Skin of body (tissue), 3 donors: ENCODE measurements at places on chromosomes 16 and 17. TPM values are rescaled to one million over a fixed set of nuclear protein-coding genes. Genes with fewer than 3 reads are reported as not detected.

GRCh38 chr17:12719948-12720347 lies 54.3 kb downstream of the MYOCD start:
- DNase-seq, result no peak

- DNase-seq, result no peak
Measured at GRCh38 chr17:40540448-40540847, 24.8 kb downstream of the CCR7 start.

Gene KRTAP2-3
- total RNA-seq, result 0.30 TPM

Gene HOXB5
- total RNA-seq, result 0.59 TPM

DNA sequence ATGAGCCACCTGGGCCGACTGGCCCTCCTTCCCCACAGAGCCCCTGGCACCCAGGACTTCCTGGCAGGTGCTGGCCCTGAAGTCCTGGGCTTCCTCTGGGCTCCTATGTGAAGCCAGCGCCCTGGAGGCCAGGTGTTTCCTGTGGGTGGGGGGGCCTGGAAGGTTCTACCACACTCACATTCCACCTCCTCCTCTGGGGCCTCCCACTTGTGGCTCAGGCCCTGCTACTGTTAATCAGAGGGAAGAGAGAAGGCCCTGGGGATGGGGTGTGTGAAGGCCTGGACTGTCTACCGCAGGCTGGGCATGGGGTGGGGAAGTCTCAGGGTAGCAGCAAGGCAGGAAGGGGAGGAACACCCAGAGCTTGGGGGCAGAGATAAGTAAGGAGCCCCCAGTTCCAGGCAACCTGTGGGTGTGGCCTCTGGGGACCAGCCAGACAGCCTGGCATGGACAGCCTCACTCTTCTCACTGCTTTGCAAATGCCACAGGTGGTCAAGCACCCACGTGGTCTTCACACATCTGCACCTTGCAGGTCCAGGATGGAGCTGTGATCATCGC lies 111.9 kb upstream of the TNRC6C start:
- DNase-seq, result no peak

Gene FA2H
- 5.9 TPM for total RNA-seq

DNA sequence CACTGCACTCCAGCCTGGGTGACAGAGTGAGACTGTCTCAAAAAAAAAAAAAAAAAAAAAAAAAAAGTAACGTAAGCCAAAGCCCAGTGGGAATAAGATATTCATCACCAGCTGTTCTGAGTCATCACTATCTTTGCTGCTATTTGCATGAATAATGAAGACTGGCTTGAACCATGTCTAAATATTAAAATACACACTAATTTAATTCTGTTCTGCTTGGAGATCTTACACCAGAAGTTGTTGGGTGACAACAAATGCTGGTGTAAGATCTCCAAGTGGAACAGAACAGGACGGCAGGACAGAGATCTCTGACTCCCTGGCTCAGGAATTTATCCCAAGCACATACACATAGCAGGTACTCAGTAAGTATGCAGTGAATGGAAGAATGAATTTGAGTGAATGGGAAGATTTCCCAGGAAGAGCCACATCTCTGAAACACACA lies 19.6 kb downstream of the DNAH17 start:
- no peak for DNase-seq

Gene NPIPB13
- 1.6 TPM for total RNA-seq

- DNase-seq, result no peak
Measured at GRCh38 chr17:45692661-45693060, 91.5 kb upstream of the CRHR1 start.

GRCh38 chr17:28402224-28402630 lies 3.8 kb downstream of the SLC46A1 start:
- no peak for DNase-seq

Gene MRPL45
- total RNA-seq, result 26.7 TPM

DNA sequence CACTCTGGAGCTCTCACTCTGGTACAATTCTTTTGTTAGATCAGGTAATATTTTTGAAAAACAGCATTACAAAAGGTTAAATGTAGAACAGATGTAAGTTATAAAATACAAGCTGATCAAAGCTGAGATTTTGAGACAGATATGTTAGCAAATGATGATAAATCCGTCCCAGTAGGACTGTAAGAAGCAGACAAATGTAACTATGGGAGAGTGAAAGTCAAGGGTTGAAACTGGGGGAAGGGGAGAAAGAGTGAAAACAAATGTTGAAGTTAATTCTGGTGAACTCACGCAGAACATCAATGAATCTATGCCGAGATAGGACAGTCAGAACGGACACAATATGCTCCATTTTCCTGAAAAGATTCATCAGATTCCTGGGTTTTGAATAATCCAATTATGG lies 298.9 kb upstream of the IRX5 start:
- DNase-seq, result no peak

Gene KRT12
- total RNA-seq, result 0.10 TPM

Gene RIPOR1
- total RNA-seq, result 19.1 TPM

Gene LGALS9B
- total RNA-seq, result 1.2 TPM

Gene HSPB9
- not detected for total RNA-seq

GRCh38 chr17:34979650-34980352 lies 511 bp upstream of the LIG3 start:
- no peak for DNase-seq

DNA sequence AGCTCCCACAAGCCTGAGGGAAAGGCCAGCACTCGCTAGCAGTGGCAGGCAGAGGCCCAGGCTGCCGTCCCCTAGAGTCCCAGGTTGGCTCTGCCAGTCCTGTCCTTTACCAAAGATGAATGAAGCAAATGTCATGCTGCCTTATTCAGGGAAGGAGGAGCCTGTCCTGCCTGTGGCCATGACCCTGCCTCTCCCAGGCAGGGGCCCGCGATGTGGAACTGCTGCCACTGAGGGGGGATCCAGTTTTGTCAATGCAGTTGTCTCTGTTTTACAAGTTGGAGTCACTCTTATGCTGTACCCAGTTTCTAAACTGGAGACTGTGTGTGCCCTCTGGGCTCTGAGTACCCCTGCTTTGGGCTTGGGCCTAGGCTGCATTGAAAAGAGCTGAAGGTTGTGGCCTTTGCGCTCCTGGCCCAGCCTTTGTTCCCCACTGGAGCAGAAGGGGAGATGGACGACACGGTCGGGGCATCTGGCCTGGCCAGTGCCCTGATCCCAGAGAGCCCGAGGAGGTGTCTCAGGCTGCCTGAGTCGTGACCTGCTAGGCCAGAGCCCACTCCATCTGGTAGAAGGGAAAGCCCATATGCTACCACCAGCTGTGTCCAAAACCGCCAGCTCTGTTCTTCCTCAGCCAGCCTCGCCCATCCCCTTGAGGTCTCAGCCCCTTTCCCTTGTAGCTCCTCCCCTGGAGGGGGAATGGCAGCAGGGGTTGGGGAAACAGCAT lies 5.5 kb downstream of the LIMD2 start:
- no peak for DNase-seq

DNA sequence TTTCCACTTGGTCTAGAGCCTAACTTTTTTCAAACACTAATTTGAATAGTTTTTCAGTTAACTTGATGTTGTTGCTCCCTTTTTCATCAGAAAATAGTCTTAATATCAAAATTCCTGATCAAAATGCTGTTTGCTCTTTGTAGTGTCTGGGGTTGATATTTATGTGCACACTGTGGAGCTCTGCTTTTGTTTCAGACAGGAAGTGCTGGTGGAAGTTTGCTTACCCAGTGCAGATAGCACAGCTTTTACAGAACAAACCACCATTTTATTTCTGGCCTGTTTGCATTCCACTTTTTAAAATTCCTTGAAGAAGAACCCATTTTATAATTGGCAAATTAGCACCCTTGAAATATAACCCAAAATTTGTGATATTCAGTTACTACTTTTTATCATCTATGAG lies 125.4 kb downstream of the MRTFB start:
- no peak for DNase-seq

- no peak for DNase-seq
Measured at GRCh38 chr17:77946900-77947645, 11.4 kb upstream of the TNRC6C start.

GRCh38 chr17:76562734-76563148 lies 22.9 kb downstream of the PRCD start:
- no peak for DNase-seq

DNA sequence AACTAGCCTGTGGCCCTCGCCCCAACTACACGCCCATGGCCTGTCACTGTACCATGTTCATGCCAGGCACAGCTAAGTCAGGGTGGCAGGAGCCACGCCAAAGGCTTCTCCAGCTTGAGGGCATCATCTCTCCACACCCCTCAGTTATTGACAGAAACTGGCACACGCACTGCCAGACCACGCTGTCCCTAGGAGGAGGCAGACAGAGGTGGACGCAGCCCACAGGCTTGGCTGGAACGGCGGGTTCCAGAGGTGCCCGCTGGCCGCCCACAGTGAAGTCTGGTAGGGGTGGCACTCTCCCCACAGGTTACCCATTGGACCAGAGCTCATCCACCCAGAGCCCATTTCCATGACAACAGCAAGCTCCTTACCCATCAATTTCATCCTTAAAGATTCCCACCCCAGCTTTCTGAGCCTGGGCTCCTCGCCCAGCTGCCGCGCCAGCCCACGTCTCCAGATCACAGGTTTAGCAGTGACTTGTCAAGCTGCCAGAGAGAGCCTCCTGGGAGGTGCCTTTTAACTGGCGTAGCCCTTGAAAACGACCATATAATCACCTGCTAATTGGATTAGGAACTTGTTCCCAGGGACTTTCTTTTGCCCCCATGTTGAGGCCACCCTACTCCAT lies 27.9 kb downstream of the RPRML start:
- DNase-seq, result no peak

GRCh38 chr16:86783636-86784626 lies 205.6 kb downstream of the FOXL1 start:
- peak; percentile 35 for DNase-seq

Gene KCNH4
- not detected for total RNA-seq

DNA sequence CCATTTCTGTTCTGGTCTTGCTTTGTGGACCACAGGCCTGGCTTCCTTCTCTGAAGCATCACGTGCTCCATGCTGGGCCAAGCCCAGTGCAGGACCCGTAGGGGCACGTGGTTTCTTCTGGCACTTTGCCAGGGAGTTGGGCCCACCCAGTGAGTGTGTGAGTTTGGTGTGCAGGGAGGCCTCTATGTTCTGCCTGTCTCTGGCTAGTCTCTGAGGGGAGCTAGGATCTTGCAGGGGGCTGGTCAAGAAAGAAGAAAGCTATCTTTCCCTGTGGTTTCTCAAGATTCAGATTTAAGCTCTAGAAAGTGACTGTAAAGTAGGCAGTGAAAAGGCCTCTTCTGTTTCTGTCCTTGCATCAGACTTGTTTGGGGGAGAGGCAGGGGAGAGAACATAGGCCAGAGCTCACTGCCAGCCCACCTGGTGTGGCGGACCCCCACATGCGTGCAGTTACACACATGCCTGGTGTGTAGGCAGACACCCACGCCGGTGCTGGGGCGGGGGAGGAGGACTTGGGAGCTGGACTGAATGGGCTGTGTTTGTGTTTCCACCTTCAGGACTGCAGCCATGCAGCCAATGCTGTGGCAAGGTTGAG lies 11.8 kb downstream of the LASP1 start:
- DNase-seq, result peak; percentile 28

GRCh38 chr16:8849411-8850011 lies 19.3 kb downstream of the CARHSP1 start:
- DNase-seq, result no peak

GRCh38 chr17:70120425-70120824 lies 45.4 kb downstream of the KCNJ16 start:
- DNase-seq, result no peak

DNA sequence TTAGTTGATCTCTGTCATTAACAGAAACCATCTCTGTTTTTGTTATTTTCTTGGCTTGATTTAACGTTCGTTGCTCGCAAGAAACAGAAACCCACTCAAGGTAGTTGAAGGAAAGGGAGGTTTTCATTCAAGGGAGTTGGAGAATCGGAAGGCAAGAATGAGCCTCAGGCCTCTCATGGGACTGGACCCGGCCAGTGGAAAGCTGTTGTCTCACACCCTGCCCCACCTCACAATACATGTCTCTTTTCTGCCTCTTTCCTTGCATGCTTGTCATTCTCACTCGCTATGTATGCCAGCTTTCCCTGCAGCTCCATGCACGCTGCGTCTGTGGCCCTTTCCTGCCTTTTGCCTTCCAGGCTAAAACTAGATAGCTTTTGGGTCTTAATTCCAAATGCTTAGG lies 18.3 kb downstream of the DCAF7 start:
- DNase-seq, result no peak

- no peak for DNase-seq
Measured at GRCh38 chr17:28267720-28268609, 51.0 kb upstream of the TMEM97 start.

Gene DRG2
- 20.4 TPM for total RNA-seq

Gene AOC2
- total RNA-seq, result 0.79 TPM

DNA sequence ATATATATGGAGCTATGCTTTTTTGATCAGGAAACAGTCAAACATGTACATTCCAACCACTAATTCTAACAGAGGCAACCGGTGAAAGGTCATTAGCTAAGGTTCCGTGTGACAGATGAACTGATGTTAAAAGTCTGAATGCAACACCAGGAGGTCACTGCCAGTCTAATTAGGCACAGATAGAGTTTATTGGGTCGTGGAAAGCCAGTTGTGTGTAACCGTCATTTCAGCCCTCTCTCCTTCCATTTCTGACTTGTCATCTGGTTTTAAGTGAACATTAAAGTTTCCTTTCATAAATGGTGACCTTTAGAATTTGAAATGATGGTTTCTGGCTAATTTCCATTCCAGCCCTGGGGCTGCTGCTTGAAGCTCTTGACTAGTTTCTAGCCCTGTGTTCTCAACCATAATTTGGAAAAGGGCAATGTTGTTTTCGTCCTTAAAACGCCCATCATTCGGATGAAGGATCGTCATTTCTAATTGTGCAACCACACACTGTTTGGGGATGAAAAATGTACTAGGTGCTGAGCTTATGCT lies 23.9 kb downstream of the CACNG3 start:
- DNase-seq, result no peak

Gene GRAP
- 2.2 TPM for total RNA-seq

GRCh38 chr16:65967376-65967775 lies 399.1 kb upstream of the CDH5 start:
- no peak for DNase-seq

Gene TP53TG3C
- total RNA-seq, result not detected

DNA sequence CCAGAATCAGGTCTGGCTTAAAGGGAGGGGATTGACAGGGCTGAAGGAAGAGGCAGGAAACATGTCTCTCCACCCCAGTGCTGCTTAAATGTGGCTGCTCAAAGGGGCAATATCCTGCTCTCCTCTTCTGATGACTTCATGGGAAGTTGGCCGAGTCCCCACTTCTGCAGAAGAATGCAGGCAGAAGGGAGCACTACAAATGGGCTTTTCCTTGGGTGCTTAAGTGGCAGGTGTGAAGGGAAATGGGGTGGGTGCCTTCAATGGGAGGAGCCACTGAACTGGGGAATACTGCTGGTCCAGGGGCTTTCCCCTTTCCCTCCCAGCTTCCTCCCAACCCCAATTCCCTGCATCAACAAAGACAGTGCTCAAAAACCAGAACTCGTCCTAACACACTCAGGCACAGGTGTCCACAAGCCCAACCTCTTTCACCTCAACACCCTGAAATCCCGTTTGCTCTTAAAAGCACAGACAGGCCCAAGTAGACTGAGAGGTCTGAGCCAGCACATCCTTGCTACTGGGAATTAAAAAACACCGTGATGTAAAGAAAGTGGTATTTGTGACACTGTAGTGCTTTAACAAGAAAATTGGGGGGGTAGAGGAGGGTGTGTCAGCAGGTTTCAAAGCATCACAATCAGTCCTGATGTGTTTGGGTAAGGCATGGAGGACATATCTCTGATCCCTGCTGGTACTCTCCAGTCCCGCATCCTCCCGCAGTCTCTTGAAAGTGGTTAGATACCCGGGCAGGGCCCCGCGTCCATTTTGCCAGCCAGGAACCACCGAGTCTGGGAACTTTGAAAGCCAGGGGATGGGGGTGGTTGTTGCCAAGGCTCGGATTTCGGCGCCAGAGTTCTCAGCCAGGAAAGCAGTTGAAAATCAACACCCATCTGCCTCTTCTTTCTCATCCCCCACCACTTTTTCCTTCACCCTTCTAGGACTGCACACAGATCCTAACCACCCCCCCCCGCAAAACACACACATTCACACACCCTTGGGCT lies 1.6 kb downstream of the CA10 start:
- DNase-seq, result no peak
